CD4-positive, alpha-beta T cell (primary cell): ENCODE measurements at places on chromosomes 6 and 20. TPM values are rescaled to one million over a fixed set of nuclear protein-coding genes. Genes with fewer than 3 reads are reported as not detected.
A peak's percentile ranks its signal among the peaks of the same experiment; 100 is the strongest.

- DNase-seq = no peak
Measured at GRCh38 chr6:1482381-1483166, 93.2 kb downstream of the FOXF2 start.

GRCh38 chr20:63740070-63740626 is 572 bp downstream of the SLC2A4RG start:
- DNase-seq = no peak

MEI4 gene
- not detected for total RNA-seq

DNA sequence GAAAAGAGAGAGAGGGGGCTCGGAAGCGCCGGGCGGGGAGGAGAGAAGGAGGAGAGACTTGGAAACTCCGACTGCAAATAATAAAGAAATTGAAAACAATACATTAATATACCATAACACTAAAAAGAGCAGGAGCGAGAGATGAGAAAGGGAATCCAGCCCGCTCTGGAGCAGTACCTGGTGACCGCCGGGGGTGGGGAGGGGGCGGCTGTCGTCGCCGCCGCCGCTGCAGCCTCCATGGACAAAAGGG is 338 bp downstream of the E2F3 start:
- no peak for DNase-seq

GRCh38 chr20:4038047-4038459 is 22.7 kb upstream of the RNF24 start:
- peak; percentile 75 for DNase-seq

- DNase-seq = no peak
Measured at GRCh38 chr20:16178546-16179135, 394.6 kb downstream of the KIF16B start.

- no peak for DNase-seq
Measured at GRCh38 chr6:109170333-109170732, 75.0 kb downstream of the CEP57L1 start.

SALL4 gene
- 0.08 TPM for total RNA-seq

- no peak for DNase-seq
Measured at GRCh38 chr6:167685654-167686053, 141.1 kb upstream of the AFDN start.

MCCD1 gene
- total RNA-seq = not detected

DNA sequence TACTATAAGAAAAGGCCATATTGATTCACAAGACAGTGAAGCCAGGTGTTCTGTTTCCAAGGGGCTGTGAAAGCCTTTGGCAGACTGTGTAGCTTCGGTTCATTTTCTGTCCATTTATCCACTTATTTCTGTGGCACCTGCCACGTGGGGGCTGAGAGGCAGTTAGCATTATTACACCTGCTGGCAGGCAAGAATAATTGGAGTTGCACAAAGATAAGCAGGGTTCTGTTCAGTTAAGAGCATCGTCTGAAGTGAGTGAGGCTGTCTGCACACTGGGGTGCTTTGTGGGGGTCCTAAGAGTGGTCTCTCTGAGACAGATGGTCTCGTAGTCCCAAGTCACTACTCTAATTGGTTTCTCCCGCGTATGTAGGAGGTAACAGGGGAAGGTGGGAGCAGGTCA is 60.6 kb upstream of the CCN6 start:
- DNase-seq = no peak
